Lung (tissue), 17 donors: ENCODE measurements at places on chromosomes 16 and 17. TPM values are rescaled to one million over a fixed set of nuclear protein-coding genes. Genes with fewer than 3 reads are reported as not detected.

CRYM gene
- polyA plus RNA-seq = 11.9 TPM

ST6GALNAC2 gene
- polyA plus RNA-seq = 12.1 TPM

RAB11FIP4 gene
- 8.9 TPM for polyA plus RNA-seq

C16orf87 gene
- 4.8 TPM for polyA plus RNA-seq

WSCD1 gene
- polyA plus RNA-seq = 1.5 TPM

IL17C gene
- polyA plus RNA-seq = 1.8 TPM

CACNA1H gene
- 6.3 TPM for polyA plus RNA-seq

CCL14 gene
- 66.0 TPM for polyA plus RNA-seq

SLC9A5 gene
- 1.2 TPM for polyA plus RNA-seq

PLA2G10 gene
- 10.1 TPM for polyA plus RNA-seq

TM4SF5 gene
- polyA plus RNA-seq = not detected

OR3A1 gene
- not detected for polyA plus RNA-seq

ACE gene
- polyA plus RNA-seq = 5.5 TPM

C16orf89 gene
- 39.2 TPM for polyA plus RNA-seq

HP gene
- polyA plus RNA-seq = 1,570 TPM

CDRT15L2 gene
- polyA plus RNA-seq = not detected

RNU2-1 gene
- not detected for polyA plus RNA-seq

NOS2 gene
- 0.56 TPM for polyA plus RNA-seq

NME1 gene
- polyA plus RNA-seq = 182 TPM

NOXO1 gene
- 2.0 TPM for polyA plus RNA-seq

EVPLL gene
- 4.3 TPM for polyA plus RNA-seq

KRT9 gene
- not detected for polyA plus RNA-seq

TAC4 gene
- not detected for polyA plus RNA-seq

ENKD1 gene
- 35.0 TPM for polyA plus RNA-seq

ZSCAN10 gene
- 0.02 TPM for polyA plus RNA-seq

NHLRC4 gene
- polyA plus RNA-seq = 2.3 TPM

STAT3 gene
- polyA plus RNA-seq = 211 TPM

TUBB3 gene
- 1.3 TPM for polyA plus RNA-seq

EPN3 gene
- 2.6 TPM for polyA plus RNA-seq

HID1 gene
- 23.7 TPM for polyA plus RNA-seq

PRPSAP2 gene
- polyA plus RNA-seq = 18.2 TPM

PLCG2 gene
- 8.8 TPM for polyA plus RNA-seq

DNAAF1 gene
- 11.5 TPM for polyA plus RNA-seq

RRAD gene
- polyA plus RNA-seq = 31.8 TPM

TBX6 gene
- 1.1 TPM for polyA plus RNA-seq

SULT1A4 gene
- polyA plus RNA-seq = 9.5 TPM

SLC6A4 gene
- polyA plus RNA-seq = 8.8 TPM

GCGR gene
- polyA plus RNA-seq = 0.09 TPM

SULT1A3 gene
- 8.3 TPM for polyA plus RNA-seq

KRT16 gene
- 0.18 TPM for polyA plus RNA-seq

TMEM100 gene
- 127 TPM for polyA plus RNA-seq

TEKT3 gene
- 1.9 TPM for polyA plus RNA-seq
